ENCODE measurements at places on chromosomes 5 and 9. TPM values are rescaled to one million over a fixed set of nuclear protein-coding genes. Genes with fewer than 3 reads are reported as not detected.

Gene PLEKHG4B
- 0.49 TPM for total RNA-seq

- peaks cover 24% of the 10 kb centered on the region for H3K4me1 ChIP-seq
- no peaks in the 10 kb centered on the region for H3K36me3 ChIP-seq
- peak; percentile 48 for DNase-seq
- no peak overlapping the region for H3K27ac ChIP-seq
- peak overlapping the region; percentile 77 for H3K4me3 ChIP-seq
Measured at GRCh38 chr5:180813420-180813819, 10.8 kb upstream of the MGAT1 start.

Gene BARHL1
- total RNA-seq = not detected

GRCh38 chr9:21933865-21934264 is 60.3 kb downstream of the CDKN2A start:
- H3K36me3 ChIP-seq = peaks cover 10% of the 10 kb centered on the region
- no peaks in the 10 kb centered on the region for H3K27me3 ChIP-seq
- no peaks in the 10 kb centered on the region for H3K4me1 ChIP-seq
- no peak overlapping the region for H3K27ac ChIP-seq

DNA sequence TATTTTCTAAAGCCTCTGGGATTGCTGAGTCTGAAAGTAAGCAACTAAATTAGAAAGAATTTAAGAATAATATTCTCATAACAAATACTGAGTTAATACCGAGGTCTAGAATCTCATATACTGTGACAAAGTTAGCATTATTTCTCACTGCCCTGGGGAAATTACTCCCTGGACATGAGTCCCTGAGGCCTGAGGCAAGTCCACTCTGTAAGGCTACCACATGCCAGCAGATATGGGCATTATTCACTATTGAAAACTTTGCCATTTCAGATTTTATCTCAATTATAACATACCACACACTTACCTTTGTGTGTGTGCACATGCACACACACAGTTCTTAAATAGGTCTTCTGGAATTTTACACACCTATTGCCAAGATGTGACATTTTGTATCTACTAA is 22.9 kb downstream of the ELL2 start:
- peaks cover 10% of the 10 kb centered on the region for H3K4me1 ChIP-seq
- H3K27me3 ChIP-seq = no peaks in the 10 kb centered on the region
- H3K36me3 ChIP-seq = no peaks in the 10 kb centered on the region

GRCh38 chr5:139268364-139269202 is 25.0 kb upstream of the MATR3 start:
- H3K36me3 ChIP-seq = no peaks in the 10 kb centered on the region
- peaks cover 28% of the 10 kb centered on the region for H3K4me1 ChIP-seq
- no peak overlapping the region for H3K4me3 ChIP-seq
- H3K27ac ChIP-seq = peak overlapping the region; percentile 57
- DNase-seq = no peak
- no peaks in the 10 kb centered on the region for H3K27me3 ChIP-seq

GRCh38 chr9:69556707-69557106 is 115.5 kb downstream of the APBA1 start:
- no peaks in the 10 kb centered on the region for H3K27me3 ChIP-seq
- no peak overlapping the region for H3K27ac ChIP-seq
- no peak for DNase-seq
- no peaks in the 10 kb centered on the region for H3K36me3 ChIP-seq

Gene CCNJL
- 5.3 TPM for total RNA-seq

DNA sequence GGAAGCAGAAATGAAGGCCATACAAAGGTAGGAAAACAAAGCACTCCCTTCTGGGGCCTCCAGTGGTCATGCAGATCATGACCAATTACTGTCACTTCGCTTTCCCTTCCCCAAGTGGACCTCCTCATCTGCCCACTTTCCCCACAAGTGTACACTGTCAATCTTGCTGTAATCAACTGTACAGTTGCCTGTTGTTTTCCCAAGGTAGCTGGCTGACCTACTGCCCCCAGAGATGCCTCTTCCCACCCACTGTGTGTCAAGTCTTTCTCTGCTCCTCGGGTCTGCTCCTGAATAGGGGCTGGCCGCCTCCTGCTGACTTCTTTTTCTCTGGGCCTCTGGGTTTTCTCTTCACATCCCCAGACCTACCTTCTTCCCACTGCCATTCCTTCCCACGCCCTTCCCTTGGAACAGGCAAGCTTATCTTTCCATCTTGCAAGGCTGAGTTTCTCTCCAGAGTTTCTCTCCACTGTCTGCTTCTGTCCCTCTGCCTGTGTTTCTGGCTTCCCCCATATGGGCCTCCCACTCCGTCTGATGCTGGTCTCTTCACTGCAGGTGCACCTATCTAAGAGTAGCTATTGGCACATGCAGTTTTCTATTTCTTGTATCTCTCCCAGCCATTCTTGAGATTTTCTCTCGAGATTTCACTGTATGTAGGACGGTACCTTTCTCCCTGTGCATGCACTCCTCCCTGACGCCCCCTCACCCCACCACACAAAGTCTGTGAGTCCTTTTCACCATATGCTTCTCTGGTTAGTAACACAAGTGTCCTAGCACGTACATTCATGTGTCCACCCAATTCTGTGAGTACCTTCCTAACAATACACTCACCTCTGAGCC is 2.4 kb downstream of the ELL2 start:
- no peaks in the 10 kb centered on the region for H3K36me3 ChIP-seq
- no peak for DNase-seq
- H3K27me3 ChIP-seq = no peaks in the 10 kb centered on the region

Gene PRLR
- 0.95 TPM for total RNA-seq
